ENCODE measurements at places on chromosomes 4 and X.

- no peak for DNase-seq
These were observed 133.1 kb downstream of the AKAP4 start for GRCh38 chrX:50067435-50068284.

DNA sequence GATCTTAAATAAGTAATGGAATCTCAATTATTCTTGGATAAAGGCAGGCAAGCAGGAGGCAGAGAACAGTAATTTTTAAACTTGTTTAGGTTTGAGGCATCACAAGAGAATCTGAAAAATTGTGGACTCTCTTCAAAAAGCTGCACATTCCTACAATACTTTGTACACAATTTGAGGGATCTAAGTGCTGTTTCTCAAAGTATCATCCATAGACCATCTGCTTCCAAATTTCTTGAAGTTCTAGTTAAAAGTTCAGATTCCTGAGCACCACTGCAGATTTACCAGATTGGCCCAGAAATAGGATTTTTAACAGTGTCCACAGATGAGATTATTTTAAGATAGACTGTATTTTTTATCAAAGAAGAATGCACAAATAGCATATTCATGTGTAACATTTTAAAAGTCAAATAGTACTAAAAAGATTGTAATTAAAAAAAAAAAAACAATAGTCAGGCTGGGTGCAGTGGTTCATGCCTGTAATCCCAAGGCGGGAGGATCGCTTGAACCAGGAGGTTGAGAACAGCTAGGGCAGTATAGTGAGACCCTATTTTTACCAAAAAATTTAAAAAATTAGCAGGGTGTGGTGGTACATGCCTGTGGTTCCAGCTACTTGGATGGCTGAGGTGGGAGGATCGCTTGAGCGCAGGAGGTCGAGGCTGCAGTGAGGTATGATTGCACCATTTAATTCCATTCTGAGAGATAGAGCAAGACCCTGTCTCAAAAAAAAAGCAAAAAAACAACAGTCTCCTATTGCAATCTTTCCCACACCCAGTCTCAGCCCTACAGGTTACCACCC, 14.2 kb upstream of the FNIP2 start:
- DNase-seq: no peak

GRCh38 chr4:60581919-60582536, 618.1 kb upstream of the ADGRL3 start:
- DNase-seq: no peak

DNA sequence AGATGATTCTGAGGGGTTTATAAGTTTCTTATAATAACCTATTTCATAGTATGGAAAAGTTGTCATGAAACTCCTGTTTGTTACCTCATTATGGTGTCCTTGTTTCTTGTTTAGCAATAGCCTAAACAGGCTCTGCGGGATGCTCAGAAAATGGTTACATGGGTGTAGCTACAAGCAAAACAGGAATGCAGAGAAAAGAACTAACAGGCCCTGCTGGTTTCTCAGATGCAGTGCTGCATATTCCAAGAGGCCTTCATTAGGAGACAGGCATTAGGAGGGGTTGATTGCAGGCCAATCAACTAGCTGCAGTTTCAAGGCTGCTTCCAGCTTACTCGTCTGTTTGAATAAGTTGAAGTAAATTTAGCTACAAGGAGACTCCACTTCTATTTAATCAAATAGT, 37.6 kb upstream of the HPGD start:
- DNase-seq: no peak

DNA sequence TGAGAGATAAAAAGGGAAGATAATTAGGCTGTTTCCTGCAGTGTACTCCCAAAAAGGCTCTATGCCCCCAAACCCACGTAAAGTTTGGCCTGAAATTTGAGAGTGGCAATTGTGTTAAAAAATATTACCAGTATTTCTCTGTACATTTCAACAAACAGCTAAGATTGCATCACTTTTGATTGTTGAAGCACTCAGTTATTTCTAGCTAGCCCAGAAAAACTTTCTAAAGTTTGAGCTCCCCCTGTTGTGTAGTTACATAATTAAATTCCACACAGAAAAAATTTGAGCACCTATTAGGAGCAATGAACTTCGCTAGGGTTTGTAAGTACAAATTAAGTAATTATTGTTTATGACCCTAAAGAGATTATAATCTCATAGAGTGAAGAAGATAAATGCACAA, 109.4 kb downstream of the DLG3 start:
- no peak for DNase-seq

Measured in erythroblast (primary cell).